ENCODE measurements at places on chromosomes 2 and 18.

- no peak overlapping the region for H3K27ac ChIP-seq
- peaks cover 7% of the 10 kb centered on the region for H3K4me1 ChIP-seq
- DNase-seq = no peak
- H3K4me3 ChIP-seq = no peak overlapping the region
- peaks cover 8% of the 10 kb centered on the region for H3K27me3 ChIP-seq
Measured at GRCh38 chr2:653645-654425, 23.4 kb downstream of the TMEM18 start.

DNA sequence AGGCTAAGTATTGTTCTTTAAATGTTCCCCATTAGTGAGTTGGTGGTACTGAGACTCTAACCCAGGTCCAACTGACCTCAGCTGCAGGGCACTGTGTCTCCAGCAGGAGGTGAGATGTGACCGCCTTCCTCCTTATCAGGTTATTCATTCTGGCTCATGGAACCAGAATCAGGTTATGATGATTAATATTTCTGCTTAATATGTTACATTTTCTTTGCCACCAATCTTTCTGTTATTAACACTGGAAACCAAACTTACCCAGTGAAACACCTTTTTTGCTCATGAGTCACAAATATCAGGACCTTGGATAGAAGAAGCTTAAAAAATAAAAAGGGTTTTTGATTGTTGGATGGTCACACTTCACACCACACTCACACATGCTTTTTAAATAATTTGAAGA, 85.4 kb downstream of the DPP4 start:
- H3K36me3 ChIP-seq = peaks cover 4% of the 10 kb centered on the region
- H3K27ac ChIP-seq = no peak overlapping the region
- H3K4me3 ChIP-seq = no peak overlapping the region
- no peaks in the 10 kb centered on the region for H3K4me1 ChIP-seq
- H3K27me3 ChIP-seq = no peaks in the 10 kb centered on the region

DNA sequence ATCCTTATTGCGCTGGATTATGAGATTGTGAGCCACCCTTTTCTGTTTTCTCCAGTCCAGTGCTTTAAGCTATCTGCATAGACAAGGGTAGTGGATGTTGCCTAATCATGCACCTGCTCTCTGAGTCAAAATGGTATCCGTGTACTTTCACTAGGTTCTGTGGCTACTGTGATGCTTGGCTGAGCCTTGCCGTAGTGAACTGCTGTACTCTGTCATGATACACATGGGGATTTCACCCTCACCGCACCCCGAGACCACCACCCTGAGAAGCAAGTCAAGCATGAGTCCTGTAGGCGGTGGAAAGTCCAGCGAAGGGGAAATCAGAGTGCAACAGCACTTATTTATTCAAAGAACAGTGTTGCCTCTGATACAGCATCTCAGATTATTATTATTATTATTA, 55.0 kb downstream of the ARHGAP25 start:
- H3K4me3 ChIP-seq = no peak overlapping the region
- no peak for DNase-seq
- no peak overlapping the region for H3K27ac ChIP-seq
- no peaks in the 10 kb centered on the region for H3K36me3 ChIP-seq
- H3K4me1 ChIP-seq = no peaks in the 10 kb centered on the region
- peaks cover 47% of the 10 kb centered on the region for H3K27me3 ChIP-seq

DNA sequence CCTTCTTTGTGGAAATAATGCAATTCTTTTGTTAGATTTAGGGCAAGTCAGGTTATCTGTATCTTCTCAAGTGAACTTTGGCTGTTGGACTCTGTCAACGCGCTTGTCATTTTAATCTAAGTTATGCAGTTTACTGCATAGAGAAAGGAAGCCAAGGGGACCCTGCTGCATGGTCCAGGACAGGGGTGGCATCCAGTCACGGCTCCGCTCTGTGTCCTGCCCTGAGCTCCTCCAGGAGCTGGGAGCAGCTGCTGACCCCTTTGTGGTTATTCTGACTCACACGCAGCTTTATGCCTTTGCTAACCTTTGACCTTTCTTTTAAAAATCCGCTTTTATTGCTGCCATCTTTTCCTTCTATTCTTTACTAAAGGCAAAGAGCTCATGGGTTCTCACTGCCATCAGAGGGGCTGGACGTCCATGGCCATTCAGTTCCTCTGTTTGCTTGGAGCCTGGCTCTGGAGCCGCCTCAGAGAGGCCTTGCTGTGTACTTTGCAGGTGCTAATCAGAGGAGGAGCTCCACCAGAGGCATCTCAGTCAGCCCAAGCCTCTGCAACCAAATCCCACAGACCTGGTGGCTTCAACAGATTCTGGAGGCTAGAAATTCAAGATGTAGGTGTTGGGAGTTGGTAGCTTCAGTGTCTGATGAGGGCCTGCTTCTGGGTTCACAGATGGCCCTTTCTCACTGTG, 39.3 kb downstream of the SNTG2 start:
- no peak overlapping the region for H3K27ac ChIP-seq
- peaks cover 23% of the 10 kb centered on the region for H3K27me3 ChIP-seq
- no peak overlapping the region for H3K4me3 ChIP-seq
- no peaks in the 10 kb centered on the region for H3K36me3 ChIP-seq
- no peak for DNase-seq

- H3K4me3 ChIP-seq = no peak overlapping the region
- DNase-seq = no peak
- no peaks in the 10 kb centered on the region for H3K36me3 ChIP-seq
- H3K27me3 ChIP-seq = no peaks in the 10 kb centered on the region
- no peaks in the 10 kb centered on the region for H3K4me1 ChIP-seq
- no peak overlapping the region for H3K27ac ChIP-seq
Measured at GRCh38 chr2:141468761-141469160, 662.1 kb downstream of the LRP1B start.

- H3K27ac ChIP-seq = no peak overlapping the region
- no peaks in the 10 kb centered on the region for H3K27me3 ChIP-seq
- no peaks in the 10 kb centered on the region for H3K4me1 ChIP-seq
- DNase-seq = no peak
- H3K36me3 ChIP-seq = no peaks in the 10 kb centered on the region
- H3K4me3 ChIP-seq = no peak overlapping the region
Measured at GRCh38 chr2:133977405-133977804, 276.5 kb upstream of the MGAT5 start.

- no peaks in the 10 kb centered on the region for H3K4me1 ChIP-seq
- peaks cover 54% of the 10 kb centered on the region for H3K27me3 ChIP-seq
- DNase-seq = no peak
- H3K27ac ChIP-seq = no peak overlapping the region
- no peaks in the 10 kb centered on the region for H3K36me3 ChIP-seq
- H3K4me3 ChIP-seq = no peak overlapping the region
Measured at GRCh38 chr2:1739961-1740715, 4.2 kb downstream of the PXDN start.

DNA sequence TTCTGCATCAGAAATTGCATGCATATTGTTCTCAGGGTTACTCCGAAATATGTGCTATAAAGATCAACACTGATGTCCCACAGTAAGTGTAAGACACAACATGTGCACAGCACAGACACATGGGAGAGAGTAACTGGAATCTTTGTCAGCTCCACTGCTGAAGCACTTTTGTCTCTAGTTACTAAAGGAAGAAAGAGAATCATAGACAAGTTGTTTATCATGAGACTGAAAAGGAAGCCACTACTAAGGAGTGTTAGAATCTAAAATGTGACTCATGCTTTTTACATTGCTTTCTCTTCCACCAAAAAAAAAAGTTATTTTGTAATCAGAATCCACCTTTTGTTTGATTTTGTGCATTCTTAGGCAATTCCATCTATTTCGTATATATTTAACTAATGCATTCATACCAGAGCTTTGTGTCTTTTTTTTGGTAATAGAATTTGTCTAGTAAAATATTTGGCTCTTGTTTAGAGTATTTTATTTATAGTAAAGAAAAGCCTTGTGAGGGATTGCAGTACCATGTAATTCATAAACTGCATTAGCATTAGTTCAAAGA, 502.4 kb downstream of the FBXO15 start:
- no peaks in the 10 kb centered on the region for H3K27me3 ChIP-seq
- no peak overlapping the region for H3K4me3 ChIP-seq
- no peak overlapping the region for H3K27ac ChIP-seq
- H3K36me3 ChIP-seq = no peaks in the 10 kb centered on the region
- no peak for DNase-seq

GRCh38 chr2:181786371-181787228, 104.9 kb upstream of the ITPRID2 start:
- H3K27me3 ChIP-seq = no peaks in the 10 kb centered on the region
- DNase-seq = no peak

DNA sequence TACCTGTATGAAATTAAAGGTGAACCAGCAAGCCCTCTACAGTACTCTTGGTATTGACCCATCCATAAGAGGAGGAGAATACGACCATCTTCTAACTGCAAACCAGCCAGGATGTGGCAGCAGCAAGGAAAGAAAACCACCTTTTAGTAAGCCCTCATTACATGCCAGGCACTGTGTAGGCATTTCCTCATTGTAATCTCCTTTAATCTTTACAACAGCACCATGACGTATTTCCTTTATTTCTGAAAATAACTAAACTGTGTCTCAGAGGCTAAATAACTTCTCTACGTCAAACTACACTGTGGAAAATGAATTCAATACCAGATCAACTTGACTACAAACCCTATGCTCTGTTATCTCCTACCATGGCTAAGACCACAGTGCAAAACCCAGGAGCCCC, 18.2 kb downstream of the WDR35 start:
- H3K4me1 ChIP-seq = no peaks in the 10 kb centered on the region
- no peak for DNase-seq
- H3K27me3 ChIP-seq = no peaks in the 10 kb centered on the region
- H3K4me3 ChIP-seq = no peak overlapping the region
- peaks cover 24% of the 10 kb centered on the region for H3K36me3 ChIP-seq

Measured in HepG2 (cell line).